ENCODE measurements at places on chromosomes 12 and 14.
A peak's percentile ranks its signal among the peaks of the same experiment; 100 is the strongest.

DNA sequence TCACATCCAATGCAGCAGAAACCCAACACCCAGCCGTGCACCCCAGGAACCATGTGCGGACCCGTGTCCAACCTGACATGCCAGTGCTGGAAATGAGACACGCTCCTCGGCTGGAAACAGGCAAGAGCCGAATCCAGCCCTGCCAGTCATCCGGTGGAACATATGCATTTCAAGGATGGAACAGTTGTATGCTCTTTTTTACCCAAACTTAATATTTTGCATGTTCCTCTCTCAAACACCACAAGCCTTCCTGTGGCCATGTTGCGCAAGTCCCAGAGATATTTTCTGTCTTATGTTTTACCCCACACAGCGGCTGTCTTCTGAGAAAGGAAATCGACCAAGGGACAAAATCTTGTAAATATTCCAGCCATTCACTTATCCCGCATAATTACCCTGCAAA, 196.9 kb downstream of the BCL11B start:
- no peak for DNase-seq
- H3K36me3 ChIP-seq, result no peaks in the 10 kb centered on the region
- peaks cover 8% of the 10 kb centered on the region for H3K4me1 ChIP-seq
- no peak overlapping the region for H3K4me3 ChIP-seq

DNA sequence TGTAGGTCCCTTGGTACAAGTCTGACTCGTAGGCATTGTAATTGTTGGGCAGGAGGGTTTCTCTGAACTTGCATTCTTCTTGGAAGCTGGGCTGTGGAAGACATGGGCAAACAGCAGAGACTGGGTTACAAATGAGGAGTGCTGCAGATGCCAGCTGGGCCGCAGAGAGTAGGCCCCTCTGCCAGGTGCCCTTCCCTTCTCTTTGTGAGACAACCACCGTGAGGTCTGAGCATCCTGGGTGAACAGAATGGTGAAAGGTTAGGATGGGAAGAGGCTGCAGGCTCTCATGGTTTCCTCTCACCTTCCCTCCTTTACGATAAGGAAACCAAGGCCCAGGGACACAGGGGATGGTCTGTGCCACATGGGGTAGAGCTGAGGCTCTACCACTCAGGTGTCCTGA, 11.3 kb downstream of the FGF6 start:
- no peak overlapping the region for H3K27ac ChIP-seq
- H3K4me1 ChIP-seq, result peaks cover 9% of the 10 kb centered on the region
- no peaks in the 10 kb centered on the region for H3K36me3 ChIP-seq
- no peak overlapping the region for H3K4me3 ChIP-seq
- H3K27me3 ChIP-seq, result peaks cover 10% of the 10 kb centered on the region

- peak overlapping the region; percentile 30 for H3K27ac ChIP-seq
- H3K4me1 ChIP-seq, result peaks cover 8% of the 10 kb centered on the region
- peaks cover 2% of the 10 kb centered on the region for H3K27me3 ChIP-seq
These were observed 32.4 kb downstream of the FERMT2 start for GRCh38 chr14:52918486-52918885.

GRCh38 chr12:116027551-116027821, 250.0 kb downstream of the MED13L start:
- H3K36me3 ChIP-seq, result peaks cover 10% of the 10 kb centered on the region
- no peaks in the 10 kb centered on the region for H3K27me3 ChIP-seq
- H3K4me3 ChIP-seq, result no peak overlapping the region
- no peak for DNase-seq
- H3K27ac ChIP-seq, result no peak overlapping the region

DNA sequence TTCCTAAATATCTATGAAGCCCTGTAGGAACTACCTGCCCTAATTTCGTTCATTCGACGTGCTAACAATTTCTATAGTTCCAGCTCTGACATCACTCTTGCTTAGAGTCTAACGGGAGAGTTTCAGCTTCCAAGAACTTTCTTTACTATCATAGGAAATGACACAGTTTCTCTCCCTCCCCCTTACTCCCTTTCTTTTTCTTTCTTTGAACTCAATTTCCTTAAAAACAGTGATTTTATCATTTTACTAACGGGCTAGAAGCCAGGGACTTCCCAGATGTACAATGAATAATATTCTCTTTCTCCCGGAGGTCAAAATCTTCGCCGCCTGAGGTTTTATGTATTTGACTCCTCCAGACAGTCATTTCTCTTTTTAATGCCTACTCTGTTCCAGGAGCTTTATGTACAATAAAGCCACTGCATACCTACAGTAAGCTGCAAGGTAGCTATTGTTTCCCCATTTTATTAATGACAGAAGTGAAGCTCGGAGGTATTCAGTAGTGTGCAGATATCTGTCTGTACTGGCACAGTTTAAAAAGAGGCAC, 15.7 kb downstream of the SMCO2 start:
- peak overlapping the region; percentile 1 for H3K4me3 ChIP-seq
- peaks cover 53% of the 10 kb centered on the region for H3K4me1 ChIP-seq
- H3K36me3 ChIP-seq, result peaks cover 20% of the 10 kb centered on the region
- peak overlapping the region; percentile 72 for H3K27ac ChIP-seq
- H3K27me3 ChIP-seq, result no peaks in the 10 kb centered on the region
